ENCODE measurements at places on chromosomes 6 and 20. TPM values are rescaled to one million over a fixed set of nuclear protein-coding genes. Genes with fewer than 3 reads are reported as not detected.

TCP11 gene
- total RNA-seq, result not detected

ZNF334 gene
- total RNA-seq, result 0.76 TPM

LTV1 gene
- 16.6 TPM for total RNA-seq

ETV7 gene
- 2.6 TPM for total RNA-seq

FUCA2 gene
- total RNA-seq, result 19.3 TPM

GSTA2 gene
- not detected for total RNA-seq

ZDHHC14 gene
- total RNA-seq, result 2.1 TPM

PDYN gene
- not detected for total RNA-seq

FAM83B gene
- total RNA-seq, result not detected

BMP2 gene
- total RNA-seq, result not detected

BACH2 gene
- total RNA-seq, result 22.9 TPM

ZSCAN12 gene
- 2.9 TPM for total RNA-seq

TMEM200A gene
- 4.9 TPM for total RNA-seq

LIME1 gene
- total RNA-seq, result 9.8 TPM

BPIFB4 gene
- total RNA-seq, result not detected

UNC5CL gene
- total RNA-seq, result 6.7 TPM

SLC4A11 gene
- 2.0 TPM for total RNA-seq

C6orf58 gene
- total RNA-seq, result not detected

SNAP25 gene
- 0.13 TPM for total RNA-seq

MAK gene
- 0.84 TPM for total RNA-seq

GFRAL gene
- not detected for total RNA-seq

ASIP gene
- total RNA-seq, result not detected

RAB44 gene
- total RNA-seq, result 0.32 TPM

ARG1 gene
- not detected for total RNA-seq

PTGIS gene
- total RNA-seq, result 0.56 TPM

SLC22A3 gene
- total RNA-seq, result 0.11 TPM

SMOC2 gene
- not detected for total RNA-seq

Data from activated T-helper 17 cell treated with anti-CD3 and anti-CD28 coated beads, Interleukin-2, amount 50 U/mL, for 72 hours (primary cell).